A549 treated with GW870086 at 1 μM for 4 hours (cell line): ENCODE measurements at places on chromosomes 4 and X. TPM values are rescaled to one million over a fixed set of nuclear protein-coding genes. Genes with fewer than 3 reads are reported as not detected.

COL25A1 gene
- not detected in 5 replicates for total RNA-seq

HHIP gene
- 0.47 to 1.3 TPM (median 0.78 TPM) in 5 replicates for total RNA-seq

CWH43 gene
- total RNA-seq: not detected in 5 replicates

PAGE5 gene
- total RNA-seq: not detected in 5 replicates

KIAA1210 gene
- not detected in 5 replicates for total RNA-seq

OPHN1 gene
- total RNA-seq: 1.1 to 2.8 TPM (median 1.8 TPM) in 5 replicates

CYP4V2 gene
- total RNA-seq: 2.7 to 3.8 TPM (median 3.4 TPM) in 5 replicates

SHISA3 gene
- total RNA-seq: 0.06 to 0.07 TPM in 2 of 5 replicates, not detected in the others

PASD1 gene
- total RNA-seq: not detected in 5 replicates

RPS6KA6 gene
- total RNA-seq: 3.9 to 5.9 TPM (median 5.5 TPM) in 5 replicates

HNRNPD gene
- 227 to 296 TPM (median 232 TPM) in 5 replicates for total RNA-seq

SMR3B gene
- total RNA-seq: not detected in 5 replicates

CPLX1 gene
- 0.25 to 1.2 TPM (median 0.44 TPM) in 5 replicates for total RNA-seq

NXF2 gene
- total RNA-seq: not detected in 5 replicates

NOP14 gene
- total RNA-seq: 25.3 to 29.4 TPM (median 26.3 TPM) in 5 replicates

MEPE gene
- not detected in 5 replicates for total RNA-seq

ARHGEF9 gene
- 4.3 to 6.9 TPM (median 5.1 TPM) in 5 replicates for total RNA-seq

GLUD2 gene
- 1.8 to 2.6 TPM (median 2.5 TPM) in 5 replicates for total RNA-seq

USP17L11 gene
- not detected in 5 replicates for total RNA-seq

NKX6-1 gene
- total RNA-seq: 0.33 to 0.46 TPM (median 0.36 TPM) in 5 replicates

GPR82 gene
- total RNA-seq: not detected in 5 replicates

CSN1S1 gene
- not detected in 5 replicates for total RNA-seq

NXF2B gene
- total RNA-seq: not detected in 5 replicates

ADH7 gene
- not detected in 5 replicates for total RNA-seq

SOWAHB gene
- not detected in 5 replicates for total RNA-seq

RAB9B gene
- 0.03 to 0.05 TPM (median 0.05 TPM) in 3 of 5 replicates, not detected in the others for total RNA-seq

KLHL13 gene
- total RNA-seq: 0.11 to 0.47 TPM (median 0.27 TPM) in 5 replicates

IL2RG gene
- total RNA-seq: 0.15 to 0.49 TPM (median 0.23 TPM) in 5 replicates

PNMA6E gene
- 0.07 TPM in 1 of 5 replicates, not detected in the others for total RNA-seq

SPP1 gene
- 152 to 194 TPM (median 161 TPM) in 5 replicates for total RNA-seq

SPANXN3 gene
- total RNA-seq: not detected in 5 replicates

EOLA1 gene
- total RNA-seq: 19.4 to 21.9 TPM (median 20.2 TPM) in 5 replicates

GPR50 gene
- total RNA-seq: 0.14 to 0.37 TPM (median 0.14 TPM) in 5 replicates

BMPR1B gene
- 4.5 to 7.4 TPM (median 6.4 TPM) in 5 replicates for total RNA-seq

IL15 gene
- 10.6 to 14.7 TPM (median 12.0 TPM) in 5 replicates for total RNA-seq

NSG1 gene
- total RNA-seq: 7.2 to 10.4 TPM (median 9.6 TPM) in 5 replicates

SLC9B1 gene
- total RNA-seq: 0.16 to 0.28 TPM in 2 of 5 replicates, not detected in the others

LRAT gene
- 0.02 to 0.05 TPM (median 0.02 TPM) in 3 of 5 replicates, not detected in the others for total RNA-seq

CXCL5 gene
- 27.7 to 36.9 TPM (median 34.8 TPM) in 5 replicates for total RNA-seq

ADGRG2 gene
- total RNA-seq: 8.4 to 11.0 TPM (median 10.6 TPM) in 5 replicates

POF1B gene
- 2.3 to 2.8 TPM (median 2.5 TPM) in 5 replicates for total RNA-seq

RASSF6 gene
- total RNA-seq: 0.81 to 1.2 TPM (median 1.1 TPM) in 5 replicates

GAB1 gene
- total RNA-seq: 2.0 to 2.9 TPM (median 2.3 TPM) in 5 replicates

TMEM47 gene
- total RNA-seq: 0.87 to 1.5 TPM (median 1.2 TPM) in 5 replicates

CXCL10 gene
- total RNA-seq: 0.14 TPM in 1 of 5 replicates, not detected in the others
